Cardiac fibroblast (primary cell): ENCODE measurements at places on chromosomes 6 and 20.

GRCh38 chr6:3136292-3137011, 17.9 kb downstream of the BPHL start:
- DNase-seq: no peak

GRCh38 chr6:36928547-36928918, 26.0 kb upstream of the PI16 start:
- no peak for DNase-seq

- no peak for DNase-seq
Observed at GRCh38 chr6:106966229-106966628, 8.3 kb downstream of the CD24 start.

GRCh38 chr6:101398716-101399615, 5.5 kb downstream of the GRIK2 start:
- no peak for DNase-seq

- peak; percentile 44 for DNase-seq
Observed at GRCh38 chr6:56143796-56144195, 103.6 kb downstream of the COL21A1 start.

GRCh38 chr6:63887002-63887751, 251.6 kb downstream of the PHF3 start:
- DNase-seq: no peak

DNA sequence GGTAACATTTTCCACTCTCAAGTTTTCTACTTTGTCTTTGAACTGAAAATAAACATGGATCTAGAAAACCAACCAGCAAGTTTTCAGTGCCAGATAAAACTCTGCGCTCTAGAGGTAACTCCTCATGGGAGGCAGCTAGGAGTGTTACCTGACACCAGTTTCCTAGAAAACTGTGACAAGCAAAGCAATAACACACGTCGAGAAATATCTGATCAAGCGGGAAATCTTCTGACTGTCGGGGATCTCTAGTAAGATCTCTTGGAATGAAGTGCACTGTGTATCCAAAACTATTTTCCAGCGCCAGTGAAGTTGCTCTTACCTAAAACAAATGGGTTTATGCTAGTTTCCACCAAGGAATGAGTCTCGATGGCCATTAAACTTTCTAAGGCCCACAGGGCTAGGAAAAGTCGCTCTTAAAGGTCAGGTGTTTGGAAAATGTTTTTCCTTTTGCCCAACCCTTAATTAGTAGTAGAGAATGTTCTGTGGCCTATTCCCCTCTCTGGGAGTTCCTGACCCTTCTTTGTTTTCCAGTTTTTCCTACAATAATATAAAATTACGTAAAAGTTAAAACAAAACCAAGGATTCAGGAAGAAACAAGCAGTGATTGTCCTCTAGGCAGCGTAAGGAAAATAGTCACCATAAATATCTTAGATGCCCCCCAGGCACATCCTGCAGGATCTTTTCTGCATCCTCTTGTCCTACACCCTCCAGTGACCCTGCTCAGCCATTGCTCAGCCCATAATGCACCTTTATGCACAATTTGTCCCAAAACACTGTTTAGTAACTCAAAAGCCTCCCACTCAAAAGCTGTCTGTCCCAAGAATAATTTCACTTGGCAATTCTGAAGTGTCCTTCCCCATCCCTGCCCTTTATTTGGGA, 137.7 kb upstream of the AKAP12 start:
- no peak for DNase-seq

DNA sequence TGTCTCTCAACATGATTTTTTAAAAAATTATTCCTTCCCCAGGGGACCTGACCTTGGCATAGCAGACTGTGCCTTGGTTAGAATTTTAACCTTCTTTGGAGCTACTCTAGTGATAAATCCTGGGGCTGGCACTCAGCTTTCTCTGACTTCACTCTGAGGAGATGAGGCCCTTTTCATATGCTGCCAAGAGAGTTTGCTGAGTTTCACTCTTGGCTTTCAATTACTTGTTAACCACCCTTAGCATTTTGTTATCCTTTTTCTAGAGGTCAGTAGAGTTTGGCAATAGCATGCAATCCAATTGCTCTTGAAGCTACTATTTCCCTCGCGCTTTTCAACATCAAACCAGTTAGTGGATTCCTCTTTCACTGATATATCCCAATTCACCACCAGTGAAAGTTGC, 920.3 kb downstream of the EYS start:
- peak; percentile 30 for DNase-seq

- DNase-seq: no peak
Observed at GRCh38 chr20:62780696-62781095, 15.6 kb upstream of the MRGBP start.

DNA sequence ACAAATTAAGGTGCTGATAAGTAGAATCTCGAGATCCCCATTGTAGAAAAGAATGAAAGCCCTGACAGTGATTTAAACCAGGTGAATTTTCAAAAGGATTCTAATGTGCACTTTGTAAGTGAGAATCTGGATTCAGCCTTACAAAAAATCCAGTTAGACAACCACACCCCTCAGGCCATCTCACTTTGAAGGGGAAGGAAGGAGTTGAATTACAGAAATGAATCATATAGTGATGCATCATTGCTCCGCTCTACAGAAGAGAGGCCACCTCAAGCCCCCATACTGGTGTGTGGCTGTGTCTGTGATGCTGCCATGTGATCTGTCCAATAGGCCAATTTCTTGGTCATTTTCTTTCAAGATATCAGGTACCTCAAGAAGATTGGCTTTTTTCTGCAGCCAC, 85.5 kb upstream of the NT5E start:
- peak; percentile 83 for DNase-seq

- no peak for DNase-seq
Observed at GRCh38 chr6:157322792-157323254, 496 bp downstream of the TMEM242 start.

DNA sequence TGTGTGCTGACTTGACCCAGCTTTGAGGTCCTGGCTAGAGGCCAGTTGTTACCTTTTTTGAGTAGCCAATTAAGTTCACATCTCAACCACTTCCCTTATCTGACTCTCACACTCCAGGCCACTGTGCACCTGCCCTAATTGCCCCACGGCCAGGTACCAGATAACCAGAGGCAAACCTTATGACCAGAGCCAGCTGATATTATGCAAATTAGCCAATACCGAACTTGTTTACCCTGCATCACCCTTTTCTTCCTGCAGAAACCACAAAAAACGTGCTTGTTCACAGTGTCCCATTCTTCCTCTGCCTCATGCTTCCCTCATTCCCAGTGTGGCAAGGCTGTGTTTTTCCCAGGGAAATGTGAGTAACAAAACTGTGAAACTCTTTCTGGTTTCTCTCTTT, 89.3 kb downstream of the HTR1B start:
- no peak for DNase-seq

DNA sequence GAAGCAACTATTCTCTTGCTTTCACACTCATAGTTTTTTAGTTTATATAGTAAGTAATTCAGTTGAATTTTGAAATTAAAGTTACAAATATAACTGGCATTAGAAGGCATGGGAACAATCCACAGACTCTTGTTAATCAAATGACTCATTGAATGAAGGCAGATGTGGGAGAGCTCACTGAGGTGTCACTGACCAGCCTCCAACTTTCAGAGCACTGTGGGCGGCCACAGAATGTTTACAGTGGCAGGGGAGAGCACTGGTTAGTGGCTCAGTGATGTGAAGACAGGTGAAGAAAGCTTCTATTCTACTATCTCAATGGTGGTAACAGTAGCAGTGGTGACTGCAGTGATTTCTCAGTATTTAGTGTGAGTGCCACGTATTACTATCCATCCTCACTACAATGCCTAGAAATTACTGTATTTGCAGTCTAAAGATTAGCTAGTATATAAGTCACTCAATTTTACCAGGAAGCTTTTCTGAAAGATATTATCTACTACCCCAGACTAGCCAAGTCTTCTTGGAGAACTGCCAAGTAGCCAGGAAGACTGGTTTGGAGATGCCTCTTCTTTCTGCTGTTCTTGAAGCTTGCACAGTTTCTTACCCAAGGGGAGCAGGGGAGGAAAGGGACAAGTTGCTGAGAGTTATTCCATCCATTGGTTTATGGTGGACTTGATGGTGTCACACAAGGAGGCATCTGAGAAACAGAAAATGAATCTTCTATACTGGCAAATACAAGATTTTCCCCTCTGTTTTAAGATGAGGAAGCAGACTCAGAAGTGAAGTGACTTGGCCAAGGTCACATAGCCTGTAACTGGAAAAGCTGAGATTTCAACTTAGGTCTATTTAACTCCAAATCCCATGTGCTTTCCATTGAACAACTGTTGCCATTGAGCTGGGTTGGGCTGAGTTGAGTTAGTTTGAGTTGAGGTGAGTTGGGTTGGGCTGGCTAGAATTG, 231.2 kb downstream of the ANKRD60 start:
- DNase-seq: peak; percentile 13

GRCh38 chr6:126907996-126908395, 210.5 kb upstream of the RSPO3 start:
- DNase-seq: no peak
